ENCODE measurements at places on chromosomes 1 and 21.
A peak's percentile ranks its signal among the peaks of the same experiment; 100 is the strongest.

GRCh38 chr1:93977598-93977945 is 68.3 kb upstream of the GCLM start:
- no peak for DNase-seq

GRCh38 chr1:35726450-35727433 is 8.1 kb upstream of the C1orf216 start:
- DNase-seq: peak; percentile 58

DNA sequence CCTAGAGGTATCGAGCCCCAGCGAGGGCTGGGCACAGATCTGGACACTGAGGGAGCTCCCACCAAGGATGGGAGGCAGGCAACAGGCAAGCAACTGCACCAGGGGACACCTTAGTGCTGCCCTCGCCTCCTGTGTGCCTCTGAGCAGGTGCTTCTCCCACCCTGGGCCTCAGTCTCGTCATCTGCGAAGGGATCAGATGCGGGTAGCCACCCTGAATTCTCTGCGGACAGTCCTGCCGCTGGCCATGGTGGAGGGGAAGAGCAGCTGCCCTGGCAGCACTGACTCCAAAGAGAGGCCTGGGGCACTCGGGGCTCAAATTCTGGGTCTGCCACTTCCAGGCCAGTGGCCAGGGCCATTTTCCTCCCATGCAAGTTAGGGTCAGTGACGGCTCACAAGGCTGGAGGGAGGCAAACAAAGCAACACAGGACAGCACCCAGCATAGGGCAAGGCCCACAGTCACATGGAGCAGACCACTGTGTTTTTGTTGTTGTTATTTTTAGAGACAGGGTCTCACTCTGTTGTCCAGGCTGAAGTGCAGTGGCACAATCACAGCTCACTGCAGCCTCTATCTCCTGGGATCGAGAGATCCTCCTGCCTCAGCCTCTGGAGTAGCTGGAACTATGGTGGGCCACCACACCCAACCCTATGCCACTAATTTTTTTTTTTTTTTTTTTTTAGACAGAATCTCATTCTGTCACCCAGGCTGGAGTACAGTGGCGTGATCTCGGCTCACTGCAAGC is 7.1 kb upstream of the SDC3 start:
- DNase-seq: no peak

DNA sequence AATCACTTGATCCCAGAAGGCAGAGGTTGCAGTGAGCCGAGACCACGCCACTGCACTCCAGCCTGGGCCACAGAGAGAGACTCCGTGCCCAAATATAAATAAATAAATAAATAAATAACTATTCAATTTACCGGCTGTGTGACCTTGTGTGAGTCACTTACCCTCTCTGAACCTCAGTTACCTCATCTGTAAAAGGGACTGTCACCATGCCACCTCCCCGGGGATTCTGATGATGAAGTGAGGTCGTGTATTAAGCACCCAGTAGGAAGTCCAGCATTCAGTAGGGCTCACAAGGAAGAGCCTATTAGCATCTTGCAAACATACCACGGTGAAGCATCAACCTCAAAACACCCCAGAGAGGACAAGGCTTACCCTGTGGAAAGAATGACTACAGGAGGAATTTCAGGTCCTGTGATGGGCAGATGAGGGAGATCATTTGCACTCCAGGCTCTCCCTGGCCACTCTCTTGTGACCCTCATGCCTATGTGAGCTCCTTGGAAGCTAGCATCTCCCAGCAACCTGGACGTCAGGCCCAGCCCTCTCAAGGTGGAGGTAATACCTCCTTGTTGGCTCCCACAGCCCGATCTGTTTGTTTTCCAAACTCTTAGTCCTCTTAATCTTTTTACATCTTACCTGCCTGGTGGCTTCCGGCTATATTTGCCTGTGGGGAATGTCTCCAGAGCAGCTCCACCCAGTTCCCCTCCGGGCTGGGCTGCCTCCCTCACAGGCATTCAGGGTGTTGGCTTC is 7.6 kb upstream of the C1QA start:
- no peak for DNase-seq

- peak; percentile 95 for DNase-seq
Observed at GRCh38 chr21:44880405-44881197, 7.1 kb upstream of the PTTG1IP start.

- DNase-seq: no peak
Observed at GRCh38 chr1:21696931-21697330, 27.8 kb upstream of the RAP1GAP start.

DNA sequence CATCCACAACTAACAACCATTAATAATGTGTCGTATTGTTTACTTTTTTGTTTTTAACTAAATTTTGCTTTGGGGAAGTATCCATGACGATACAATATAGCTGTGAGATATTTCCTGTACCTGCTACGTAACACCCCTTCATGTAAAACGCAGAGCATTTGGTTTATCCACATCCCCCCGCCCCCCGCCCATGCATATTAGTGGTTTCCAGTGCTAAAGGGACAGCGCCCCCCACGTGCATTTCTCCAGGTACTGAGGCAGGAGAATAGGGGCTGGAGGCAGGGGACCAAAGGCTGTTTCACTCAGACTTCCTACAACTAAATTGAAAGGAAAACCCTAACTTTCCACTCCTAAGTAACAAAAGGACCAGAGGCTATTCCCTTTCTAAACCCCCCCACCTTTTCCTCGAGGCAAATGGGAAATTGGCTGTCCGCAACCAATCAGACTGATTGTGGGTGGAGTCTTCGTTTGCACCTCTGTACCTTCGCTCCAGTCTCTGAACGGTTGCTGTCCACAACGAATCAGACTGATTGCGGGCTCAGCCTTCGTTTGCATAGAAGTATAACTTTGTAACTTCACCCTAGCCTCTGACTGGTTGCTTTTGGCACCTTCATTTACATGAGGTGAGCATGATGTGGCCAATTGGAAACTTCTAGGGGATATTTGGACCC is 12.2 kb upstream of the RIPK4 start:
- no peak for DNase-seq

- DNase-seq: no peak
Observed at GRCh38 chr1:231062500-231063270, 22.6 kb upstream of the FAM89A start.

DNA sequence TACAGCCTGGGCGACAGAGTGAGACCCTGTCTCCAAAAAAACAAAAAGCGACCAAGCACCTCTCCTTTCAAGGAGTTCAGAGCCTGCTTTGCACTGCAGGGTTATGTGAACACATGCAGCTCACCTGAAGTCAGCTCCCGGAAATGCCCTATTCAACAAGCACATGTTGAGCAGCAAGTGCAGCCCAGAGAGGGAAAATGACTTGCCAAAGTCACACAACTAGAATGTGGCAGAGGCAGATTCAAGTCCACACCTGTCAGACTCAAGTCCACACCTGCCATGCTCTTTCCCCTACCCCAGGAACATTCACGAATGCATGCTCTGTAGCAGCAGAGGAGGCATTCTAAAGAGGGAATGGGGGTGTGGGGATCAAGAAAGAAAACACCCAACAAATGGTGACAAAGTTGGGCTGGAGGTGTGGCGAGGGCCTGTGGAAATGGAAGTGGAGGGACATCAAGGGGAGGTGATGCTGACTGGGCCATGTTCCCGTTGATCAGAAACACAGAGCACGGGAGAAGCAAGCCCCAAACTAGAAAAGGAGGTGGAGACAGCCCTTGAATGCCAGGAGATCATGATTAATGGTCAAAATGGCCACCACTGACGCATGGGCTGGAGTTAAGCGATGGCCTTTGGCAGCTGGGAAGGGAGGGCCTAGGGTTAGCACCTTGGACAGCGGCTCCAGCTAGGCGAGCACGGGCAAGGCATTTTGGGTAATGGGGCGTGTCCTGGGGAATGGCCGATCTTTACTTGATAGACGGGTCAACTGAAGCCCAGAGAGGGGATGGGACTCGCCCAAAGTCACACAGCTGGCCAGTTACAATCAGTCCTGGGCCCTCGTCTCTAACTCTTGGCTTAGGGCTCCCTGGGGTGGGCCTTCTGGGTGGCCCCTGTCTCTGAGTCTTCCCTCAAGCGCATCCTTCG is 21.5 kb downstream of the RAP1GAP start:
- DNase-seq: peak; percentile 69

- no peak for DNase-seq
Observed at GRCh38 chr1:10709165-10709564, 87.3 kb downstream of the CASZ1 start.

DNA sequence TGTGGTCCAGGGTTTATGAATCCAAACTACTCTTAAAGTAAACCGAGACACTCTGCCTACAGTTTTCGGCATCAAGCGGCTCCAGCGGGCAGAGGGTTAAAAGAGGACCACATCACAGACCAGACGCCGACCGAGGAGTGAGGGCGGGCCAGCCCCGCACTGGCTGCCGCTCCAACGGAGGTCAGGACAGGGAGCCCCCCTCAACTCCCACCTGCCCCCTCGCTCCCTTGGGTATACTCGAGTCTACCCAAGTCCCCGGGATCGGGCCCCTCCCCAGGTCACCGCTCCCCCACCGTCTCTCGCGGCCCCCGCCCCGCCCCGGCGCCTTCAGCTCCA is 312 bp downstream of the ARNT start:
- DNase-seq: peak; percentile 68

DNA sequence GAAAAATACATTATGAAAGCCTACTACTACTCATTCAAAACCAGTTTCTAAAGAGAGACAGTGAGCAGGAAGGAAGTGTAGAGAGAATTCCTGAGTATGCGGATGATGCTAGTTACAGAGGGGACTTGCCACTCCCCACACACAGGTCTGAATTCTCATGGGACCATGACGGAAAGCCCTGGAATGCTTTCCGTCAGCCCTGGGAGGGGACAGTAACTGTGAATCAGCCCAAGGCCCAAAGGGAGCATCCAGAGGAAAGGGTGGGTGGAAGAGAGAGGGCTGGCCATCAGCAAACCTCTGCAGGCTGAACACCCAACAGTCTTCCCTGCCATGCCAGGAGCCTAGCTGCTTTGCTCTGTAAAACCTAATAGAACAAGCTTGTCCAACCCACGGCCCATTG is 36.4 kb downstream of the RCSD1 start:
- peak; percentile 34 for DNase-seq

GRCh38 chr1:111980686-111981085 is 8.8 kb downstream of the KCND3 start:
- no peak for DNase-seq

DNA sequence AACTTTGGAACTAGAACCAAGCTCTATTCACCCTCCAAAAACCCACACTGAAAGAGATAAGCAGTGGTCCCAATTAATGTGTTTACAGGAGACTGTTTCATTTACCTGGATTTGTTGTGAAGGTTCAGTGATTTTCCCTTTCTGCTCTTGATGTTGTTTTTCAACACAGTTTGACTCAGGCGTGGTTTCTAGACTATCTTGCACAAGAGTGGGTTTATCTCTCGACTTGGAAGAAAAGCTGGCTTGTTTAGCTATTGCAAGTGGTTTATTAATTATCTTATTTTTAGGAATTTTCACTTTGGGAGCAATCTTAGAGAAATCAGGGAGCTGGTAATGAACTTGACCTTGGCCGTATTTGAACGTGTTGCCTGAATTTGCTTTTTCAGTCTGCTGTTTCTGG is 5.3 kb downstream of the AKNAD1 start:
- DNase-seq: no peak

DNA sequence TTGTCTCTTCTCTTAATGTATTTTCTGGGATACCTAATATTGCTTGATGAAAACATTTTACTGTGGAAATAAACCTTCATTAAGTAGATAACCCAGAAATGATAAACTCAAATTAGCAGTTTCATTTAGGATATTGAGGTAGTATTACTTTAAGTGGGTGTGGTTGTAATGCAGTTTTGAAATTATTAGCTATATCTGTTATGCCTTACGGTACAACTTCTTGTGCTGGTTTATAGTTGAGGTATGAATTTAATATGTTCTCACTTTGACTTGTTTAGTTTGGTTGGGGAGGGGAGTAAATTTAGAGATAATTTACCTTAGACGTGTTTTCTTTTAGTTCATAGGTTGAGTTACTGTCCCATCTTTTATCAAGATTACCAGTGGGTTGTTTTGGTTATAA is 111.0 kb downstream of the POU2F1 start:
- DNase-seq: no peak

DNA sequence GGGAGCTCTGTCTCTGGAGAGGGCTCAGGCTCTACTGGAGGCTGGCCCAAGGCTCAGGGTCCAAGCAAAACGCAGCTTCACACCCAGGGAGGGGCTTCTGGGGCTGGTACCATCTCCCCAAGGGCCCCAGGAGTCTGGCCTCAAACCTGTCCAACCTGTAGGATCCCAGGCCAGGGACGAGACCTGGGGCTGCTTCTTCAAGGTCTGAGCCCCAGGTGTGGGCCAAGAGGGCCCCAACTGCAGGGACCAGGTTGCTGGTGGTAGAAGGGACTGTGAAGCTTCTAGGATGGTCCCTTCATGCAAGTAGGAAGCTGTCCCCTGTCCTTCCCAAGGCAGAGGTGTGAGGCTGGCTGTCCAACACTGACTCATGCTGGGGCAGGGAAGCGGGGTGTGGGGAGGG is 7.8 kb upstream of the MMEL1 start:
- DNase-seq: no peak

- DNase-seq: no peak
Observed at GRCh38 chr1:155253208-155253607, 2.1 kb downstream of the ENTREP3 start.

GRCh38 chr1:244768804-244769203 is 66.7 kb upstream of the COX20 start:
- DNase-seq: no peak

DNA sequence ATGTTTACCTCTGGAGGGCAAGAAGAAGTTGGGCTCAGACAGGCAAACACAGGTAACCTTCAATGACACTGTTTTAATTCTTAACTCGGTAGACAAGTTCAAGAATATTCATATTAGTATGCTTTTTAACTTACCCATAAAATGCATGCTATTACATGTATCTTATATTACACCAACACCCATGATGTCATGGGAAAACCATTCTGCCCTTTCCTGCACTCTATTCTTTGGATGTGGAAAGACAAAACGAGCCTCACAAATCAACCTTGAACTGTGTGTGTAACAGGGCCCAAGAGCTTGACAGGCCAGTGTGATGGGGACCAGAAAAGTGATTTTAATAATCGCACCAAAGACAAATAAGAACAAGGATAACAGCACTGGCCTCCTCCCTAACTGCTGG is 22.6 kb upstream of the RAP1GAP start:
- DNase-seq: no peak

DNA sequence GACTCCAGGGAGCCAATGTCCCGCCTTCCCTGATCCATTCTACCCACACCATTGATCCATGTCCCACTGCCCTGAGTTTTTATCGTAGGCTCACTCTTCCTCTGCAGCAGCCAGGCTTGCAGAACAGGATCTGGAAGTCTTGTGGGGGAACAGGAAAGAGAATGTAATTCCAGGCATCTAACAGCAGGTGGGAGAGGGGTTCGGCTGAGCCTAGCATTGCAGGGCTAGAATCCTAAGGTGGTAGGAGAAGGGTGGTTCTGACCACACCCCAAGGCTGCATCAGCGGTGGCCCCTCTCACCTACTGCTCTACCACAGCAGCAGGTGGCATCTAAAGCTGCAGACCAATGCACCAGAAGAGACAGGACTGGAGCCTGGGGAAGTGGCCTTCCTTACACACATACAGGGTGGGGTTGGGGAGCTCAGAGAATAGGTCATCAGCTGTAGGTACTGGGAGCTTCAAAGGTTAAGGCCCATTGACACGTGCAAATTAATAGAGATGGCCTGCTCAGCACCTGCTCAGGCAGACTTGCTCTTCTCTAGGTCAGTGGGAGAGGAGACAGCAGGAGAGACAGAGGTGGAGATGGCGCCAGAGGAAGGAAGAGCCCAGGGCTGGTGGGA is 20.5 kb downstream of the KNCN start:
- DNase-seq: no peak

GRCh38 chr1:33576821-33577599 is 104.6 kb downstream of the ZSCAN20 start:
- no peak for DNase-seq

- no peak for DNase-seq
Observed at GRCh38 chr21:42566524-42567213, 53.0 kb downstream of the SLC37A1 start.

- no peak for DNase-seq
Observed at GRCh38 chr1:5329068-5329739, 663.0 kb downstream of the NPHP4 start.

All from suppressor macrophage treated with lipopolysaccharide for 1 hour (primary cell).